ENCODE measurements at places on chromosomes 5 and 9.

DNA sequence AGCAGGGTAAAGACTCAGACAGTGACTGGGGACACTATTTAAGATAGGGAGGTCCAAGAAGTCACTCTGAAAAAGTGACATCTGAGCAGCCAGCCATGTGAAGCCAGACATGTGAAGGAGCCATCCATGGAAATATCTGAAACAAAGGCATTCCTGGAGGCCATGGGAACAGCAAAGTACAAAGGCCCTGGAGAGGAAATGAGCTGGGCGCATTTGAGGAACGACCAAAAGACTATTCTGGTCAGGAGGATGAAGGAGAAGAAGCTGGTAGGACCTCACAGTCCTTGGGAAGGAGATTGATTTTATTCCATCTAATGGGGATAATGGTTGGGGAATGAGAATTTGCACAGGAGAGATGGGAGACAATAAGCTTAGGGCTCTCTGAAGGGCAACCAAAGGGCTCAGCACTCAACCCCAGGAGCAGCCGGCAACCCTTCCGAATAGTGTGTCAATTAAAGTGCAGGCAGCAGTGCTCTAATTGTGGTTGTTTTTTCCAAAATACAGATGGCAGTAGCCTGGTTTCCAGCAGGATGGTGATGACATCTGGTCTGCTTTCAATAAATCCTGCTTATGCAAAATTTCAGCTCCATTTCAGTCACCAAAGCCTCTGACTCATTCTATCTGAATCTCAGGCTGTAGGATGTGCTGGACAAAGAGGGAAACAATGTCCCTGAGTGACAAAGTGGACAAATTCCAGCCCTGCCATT is 26.7 kb downstream of the FOXI1 start:
- no peak overlapping the region for H3K4me3 ChIP-seq
- H3K27ac ChIP-seq, result no peak overlapping the region

- peak overlapping the region; percentile 69 for H3K4me3 ChIP-seq
- H3K27ac ChIP-seq, result no peak overlapping the region
- no peaks in the 10 kb centered on the region for H3K36me3 ChIP-seq
- H3K27me3 ChIP-seq, result peaks cover 73% of the 10 kb centered on the region
- DNase-seq, result peak; percentile 58
- peaks cover 49% of the 10 kb centered on the region for H3K4me1 ChIP-seq
Measured at GRCh38 chr9:99824378-99825171, 2.9 kb downstream of the NR4A3 start.

DNA sequence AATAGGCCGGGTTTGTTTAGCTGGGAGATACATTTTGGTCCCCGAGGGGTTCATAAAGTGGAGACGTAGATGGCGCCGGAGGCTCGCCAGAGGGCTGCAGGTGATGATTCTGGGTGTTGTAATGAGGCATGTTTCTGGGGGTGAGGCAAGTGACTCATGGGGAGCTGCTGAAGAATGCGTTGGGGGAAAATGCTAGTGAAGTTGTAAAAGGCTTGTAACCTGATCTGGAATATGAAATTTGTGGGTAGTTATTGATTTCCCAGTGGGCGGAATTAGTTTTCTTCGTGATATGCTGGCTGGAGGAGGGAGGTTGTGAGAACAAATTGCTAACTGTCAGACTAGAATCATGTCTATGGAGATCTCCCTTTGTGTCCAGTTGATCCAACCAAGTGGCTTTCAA is 158.3 kb downstream of the DOCK2 start:
- H3K4me1 ChIP-seq, result no peaks in the 10 kb centered on the region
- H3K36me3 ChIP-seq, result no peaks in the 10 kb centered on the region
- H3K27ac ChIP-seq, result no peak overlapping the region
- DNase-seq, result no peak

- peaks cover 7% of the 10 kb centered on the region for H3K4me1 ChIP-seq
- no peaks in the 10 kb centered on the region for H3K27me3 ChIP-seq
- no peaks in the 10 kb centered on the region for H3K36me3 ChIP-seq
- no peak for DNase-seq
Measured at GRCh38 chr5:40606077-40606765, 73.5 kb upstream of the PTGER4 start.

GRCh38 chr5:16625096-16625495 is 8.3 kb upstream of the RETREG1 start:
- no peak overlapping the region for H3K4me3 ChIP-seq
- H3K27me3 ChIP-seq, result no peaks in the 10 kb centered on the region
- no peak for DNase-seq
- H3K4me1 ChIP-seq, result no peaks in the 10 kb centered on the region

- no peaks in the 10 kb centered on the region for H3K27me3 ChIP-seq
- peak overlapping the region; percentile 92 for H3K27ac ChIP-seq
- no peak overlapping the region for H3K4me3 ChIP-seq
- no peaks in the 10 kb centered on the region for H3K36me3 ChIP-seq
- DNase-seq, result no peak
Measured at GRCh38 chr9:121271368-121272341, 3.7 kb downstream of the GSN start.

DNA sequence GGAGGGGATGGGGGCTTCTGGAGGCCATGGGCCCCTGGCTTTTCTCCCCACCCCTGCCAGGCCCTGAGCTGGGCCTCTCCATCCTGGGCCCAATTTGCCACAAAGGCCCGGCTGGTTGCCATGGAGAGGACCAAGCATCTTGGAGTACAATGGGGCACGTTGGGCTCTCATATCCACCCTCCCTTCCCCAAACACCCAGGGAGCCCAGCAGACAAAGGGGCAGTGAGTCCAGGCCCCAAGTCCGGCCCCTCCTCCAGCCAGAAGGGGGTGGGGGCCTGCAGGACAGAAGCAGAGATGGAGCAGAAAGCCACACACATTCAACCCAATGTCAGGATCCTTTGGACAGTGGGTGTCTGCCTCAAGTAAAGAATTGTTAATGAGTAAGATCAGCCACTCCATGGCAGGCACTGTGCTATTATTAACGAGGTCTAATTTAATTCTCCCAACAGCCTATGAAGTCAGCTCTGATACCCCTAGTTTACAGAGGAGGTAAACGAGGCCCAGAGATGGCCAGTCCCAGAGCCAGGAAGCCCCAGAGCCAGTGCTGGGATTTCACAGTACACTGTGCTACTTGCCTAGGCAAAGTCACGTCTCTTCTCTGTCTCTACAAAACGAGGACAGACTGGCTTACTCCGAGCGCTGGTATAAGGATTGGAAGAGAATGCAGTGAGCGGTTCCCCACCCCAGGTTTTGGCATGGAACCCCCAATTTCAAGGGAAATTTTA is 2.3 kb downstream of the CRB2 start:
- DNase-seq, result no peak
- peaks cover 16% of the 10 kb centered on the region for H3K4me1 ChIP-seq
- H3K27me3 ChIP-seq, result no peaks in the 10 kb centered on the region
- no peaks in the 10 kb centered on the region for H3K36me3 ChIP-seq
- H3K27ac ChIP-seq, result no peak overlapping the region

DNA sequence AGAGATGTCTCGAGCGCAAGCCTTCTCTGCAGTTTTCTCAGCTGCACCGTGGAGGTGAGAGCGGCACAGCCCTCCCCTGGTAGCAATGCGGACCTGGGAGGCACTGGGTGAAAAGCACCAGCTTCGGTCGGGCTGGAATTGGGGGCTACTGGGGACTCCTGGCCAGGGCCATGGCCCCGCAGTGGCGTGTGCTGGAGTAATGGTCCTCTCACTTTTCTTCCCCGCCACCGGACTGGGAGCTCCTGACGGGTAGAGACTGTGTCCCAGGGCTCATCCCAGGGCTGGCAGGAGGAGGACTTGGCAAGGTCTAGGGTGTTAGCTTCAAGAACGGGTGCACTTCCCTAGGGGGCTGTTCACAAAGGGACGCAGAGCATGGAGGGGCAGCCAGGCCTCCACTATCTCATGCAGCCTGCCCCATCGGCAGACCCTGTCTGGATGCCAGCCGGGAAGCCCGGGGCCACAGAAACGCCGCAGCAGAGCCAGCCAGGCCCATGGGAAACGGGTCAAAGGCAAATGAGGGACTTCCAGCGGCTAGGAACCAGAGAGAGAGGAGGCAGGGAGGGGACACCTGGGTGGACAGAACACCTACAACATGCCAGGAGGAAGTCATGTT is 92.6 kb upstream of the MVB12B start:
- no peaks in the 10 kb centered on the region for H3K4me1 ChIP-seq
- H3K36me3 ChIP-seq, result no peaks in the 10 kb centered on the region
- no peak for DNase-seq
- H3K4me3 ChIP-seq, result no peak overlapping the region
- no peak overlapping the region for H3K27ac ChIP-seq

- no peak overlapping the region for H3K27ac ChIP-seq
- H3K4me1 ChIP-seq, result no peaks in the 10 kb centered on the region
- H3K36me3 ChIP-seq, result no peaks in the 10 kb centered on the region
- peaks cover 36% of the 10 kb centered on the region for H3K27me3 ChIP-seq
- peak; percentile 72 for DNase-seq
Measured at GRCh38 chr9:130997925-130998596, 10.9 kb upstream of the LAMC3 start.

DNA sequence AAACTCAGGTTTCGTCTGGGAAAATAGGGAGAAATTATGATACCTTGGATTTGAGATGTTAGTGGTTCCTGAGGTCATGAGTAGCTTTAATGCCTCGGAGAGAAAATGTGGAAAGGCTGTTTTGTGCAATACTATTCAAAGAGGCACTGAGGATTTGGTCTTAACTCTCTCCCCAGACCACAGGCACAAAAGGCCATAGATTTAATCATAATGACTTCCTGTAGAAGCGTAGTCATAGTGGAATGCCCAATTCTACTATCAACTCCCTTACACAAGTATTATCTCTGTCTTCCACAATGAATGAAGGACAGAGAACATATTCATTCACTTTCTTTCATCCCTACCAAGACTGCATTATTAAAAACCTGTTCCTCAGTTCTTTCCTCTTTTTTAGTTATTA is 153.0 kb upstream of the FTMT start:
- no peaks in the 10 kb centered on the region for H3K36me3 ChIP-seq
- no peaks in the 10 kb centered on the region for H3K4me1 ChIP-seq
- no peaks in the 10 kb centered on the region for H3K27me3 ChIP-seq
- no peak overlapping the region for H3K4me3 ChIP-seq
- no peak overlapping the region for H3K27ac ChIP-seq

DNA sequence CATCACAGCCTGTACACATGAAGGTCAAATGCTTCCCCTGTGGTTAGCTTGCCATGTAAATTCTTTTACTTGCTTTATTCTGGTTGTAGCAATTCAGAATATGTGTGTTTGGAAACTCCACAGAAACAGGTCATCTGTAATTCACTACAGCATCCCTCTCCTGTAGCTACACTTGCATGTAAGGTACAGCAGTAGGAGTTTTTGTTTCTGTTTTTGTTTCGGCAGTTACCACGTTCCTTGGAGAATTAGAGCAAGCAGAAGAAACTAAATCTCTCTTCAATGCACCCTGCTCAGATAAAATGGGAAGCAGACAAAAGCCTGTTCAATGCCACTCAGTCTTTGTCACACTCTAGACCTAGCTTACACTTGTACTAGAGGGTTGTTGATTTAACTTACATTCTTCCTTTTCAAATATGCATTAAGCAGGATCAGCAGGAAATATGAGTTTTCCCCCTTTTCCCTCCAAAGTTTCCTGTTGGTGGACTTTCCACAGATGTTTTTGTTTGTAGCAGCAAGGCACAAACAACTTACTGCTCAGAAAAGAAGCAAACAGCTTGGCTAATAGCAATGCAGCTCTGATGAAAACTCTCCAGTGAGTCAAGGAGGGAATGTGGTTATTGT is 80.9 kb downstream of the YIPF5 start:
- H3K27me3 ChIP-seq, result no peaks in the 10 kb centered on the region
- no peaks in the 10 kb centered on the region for H3K4me1 ChIP-seq
- H3K4me3 ChIP-seq, result no peak overlapping the region
- no peaks in the 10 kb centered on the region for H3K36me3 ChIP-seq
- H3K27ac ChIP-seq, result no peak overlapping the region

DNA sequence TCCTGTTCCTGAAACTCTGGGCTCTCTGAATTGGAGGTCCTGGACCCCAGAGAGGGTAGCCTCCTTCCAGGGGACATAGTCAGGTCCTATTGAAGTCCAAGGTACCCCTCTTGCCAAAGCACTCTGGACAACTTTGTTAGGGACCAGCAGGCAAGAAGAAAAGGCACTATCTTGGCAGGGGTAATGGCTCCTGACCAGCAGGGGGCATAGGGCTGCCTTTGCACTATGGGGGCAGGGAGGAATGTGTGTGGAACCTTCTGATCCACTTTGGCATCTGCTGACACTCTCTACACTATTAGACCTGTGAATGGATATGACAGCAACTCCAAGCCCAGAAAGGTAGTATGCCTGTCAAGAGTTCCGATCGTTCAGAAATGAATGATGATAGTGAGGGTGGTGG is 179.0 kb upstream of the CD180 start:
- H3K4me1 ChIP-seq, result no peaks in the 10 kb centered on the region
- H3K27ac ChIP-seq, result no peak overlapping the region
- DNase-seq, result no peak
- no peak overlapping the region for H3K4me3 ChIP-seq

DNA sequence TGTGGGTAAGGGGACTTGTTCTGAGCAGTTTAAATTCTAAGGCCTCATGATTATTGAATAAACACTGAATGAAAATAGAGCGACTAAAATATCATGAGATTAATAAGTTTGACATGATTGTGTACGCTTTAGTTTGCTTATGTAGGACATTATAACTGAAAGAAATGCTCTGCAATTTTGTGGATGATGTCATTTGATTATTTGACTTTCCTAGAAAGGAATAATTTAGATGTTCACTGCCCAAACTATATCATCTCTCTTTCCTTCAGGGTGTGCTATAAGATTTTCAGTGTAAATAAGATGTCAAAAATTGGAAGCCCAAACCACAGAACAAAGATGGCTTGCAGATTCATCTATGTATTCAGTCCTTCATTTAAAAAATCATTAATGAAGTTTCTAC is 115.7 kb upstream of the MTAP start:
- DNase-seq, result no peak
- H3K27me3 ChIP-seq, result no peaks in the 10 kb centered on the region
- no peaks in the 10 kb centered on the region for H3K4me1 ChIP-seq
- no peak overlapping the region for H3K4me3 ChIP-seq
- H3K27ac ChIP-seq, result no peak overlapping the region
- H3K36me3 ChIP-seq, result no peaks in the 10 kb centered on the region

DNA sequence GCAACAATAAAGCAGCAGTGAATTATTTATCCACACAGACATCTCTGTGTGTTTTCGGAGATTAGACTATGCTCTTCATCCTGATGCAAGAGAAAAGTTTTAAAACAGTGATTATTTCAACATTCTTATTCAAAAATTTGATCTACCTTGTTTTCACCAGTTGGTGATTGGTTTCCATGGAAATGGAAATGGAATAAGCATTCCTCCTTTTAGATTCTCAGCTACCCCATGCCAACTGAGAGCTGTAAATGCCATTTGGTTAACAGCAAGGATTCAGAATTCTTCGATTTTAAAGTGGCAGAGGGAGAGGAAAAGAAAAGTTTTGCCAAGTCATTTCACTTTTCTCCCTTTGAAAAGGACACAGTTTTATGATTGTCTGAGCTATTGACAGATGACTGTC is 154.7 kb downstream of the PCSK5 start:
- no peak overlapping the region for H3K27ac ChIP-seq
- H3K27me3 ChIP-seq, result no peaks in the 10 kb centered on the region
- H3K4me1 ChIP-seq, result no peaks in the 10 kb centered on the region
- H3K36me3 ChIP-seq, result peaks cover 8% of the 10 kb centered on the region

DNA sequence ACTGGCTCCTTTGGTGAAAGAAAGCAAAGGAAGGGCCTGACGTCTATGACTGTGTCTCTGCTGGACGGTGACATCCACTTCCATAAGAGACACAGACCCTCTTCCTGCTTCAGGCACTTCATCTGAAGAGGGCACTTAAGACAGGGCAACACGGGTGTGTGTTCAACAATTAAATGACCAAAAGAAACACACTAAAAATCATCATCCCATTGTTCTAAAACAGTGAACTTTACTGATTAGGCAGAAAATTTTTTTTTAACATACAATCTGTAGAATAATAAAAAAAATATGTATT is 58.5 kb downstream of the GOLM1 start:
- no peak overlapping the region for H3K27ac ChIP-seq
- peaks cover 23% of the 10 kb centered on the region for H3K4me1 ChIP-seq
- no peaks in the 10 kb centered on the region for H3K36me3 ChIP-seq
- no peaks in the 10 kb centered on the region for H3K27me3 ChIP-seq
- no peak overlapping the region for H3K4me3 ChIP-seq
- no peak for DNase-seq
